HS-27A (cell line): ENCODE measurements at places on chromosomes 6 and 20.

- DNase-seq: peak; percentile 60
Measured at GRCh38 chr6:116144605-116145004, 18.7 kb upstream of the COL10A1 start.

- DNase-seq: no peak
Measured at GRCh38 chr6:49743429-49743828, 759 bp downstream of the CRISP3 start.

DNA sequence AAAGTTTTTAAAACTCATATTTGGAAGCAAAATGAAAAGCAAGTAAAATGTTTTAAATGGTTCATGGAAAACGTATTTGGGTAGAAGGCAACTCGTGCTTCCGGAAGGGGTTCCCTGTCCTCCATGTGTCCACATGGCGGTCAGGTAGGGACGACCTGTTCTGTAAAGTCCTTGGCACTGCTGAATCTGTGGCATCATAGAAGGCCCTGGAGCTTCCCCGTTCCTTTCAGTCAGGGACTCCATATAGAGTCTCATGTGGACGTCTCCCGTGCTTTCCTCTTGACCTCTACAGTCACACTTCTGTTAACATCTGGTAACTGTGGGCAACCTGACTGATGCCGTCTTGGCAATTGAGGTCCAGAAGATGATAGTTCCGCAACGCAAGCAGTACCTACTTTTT is 11.4 kb downstream of the DYNLT1 start:
- DNase-seq: no peak

DNA sequence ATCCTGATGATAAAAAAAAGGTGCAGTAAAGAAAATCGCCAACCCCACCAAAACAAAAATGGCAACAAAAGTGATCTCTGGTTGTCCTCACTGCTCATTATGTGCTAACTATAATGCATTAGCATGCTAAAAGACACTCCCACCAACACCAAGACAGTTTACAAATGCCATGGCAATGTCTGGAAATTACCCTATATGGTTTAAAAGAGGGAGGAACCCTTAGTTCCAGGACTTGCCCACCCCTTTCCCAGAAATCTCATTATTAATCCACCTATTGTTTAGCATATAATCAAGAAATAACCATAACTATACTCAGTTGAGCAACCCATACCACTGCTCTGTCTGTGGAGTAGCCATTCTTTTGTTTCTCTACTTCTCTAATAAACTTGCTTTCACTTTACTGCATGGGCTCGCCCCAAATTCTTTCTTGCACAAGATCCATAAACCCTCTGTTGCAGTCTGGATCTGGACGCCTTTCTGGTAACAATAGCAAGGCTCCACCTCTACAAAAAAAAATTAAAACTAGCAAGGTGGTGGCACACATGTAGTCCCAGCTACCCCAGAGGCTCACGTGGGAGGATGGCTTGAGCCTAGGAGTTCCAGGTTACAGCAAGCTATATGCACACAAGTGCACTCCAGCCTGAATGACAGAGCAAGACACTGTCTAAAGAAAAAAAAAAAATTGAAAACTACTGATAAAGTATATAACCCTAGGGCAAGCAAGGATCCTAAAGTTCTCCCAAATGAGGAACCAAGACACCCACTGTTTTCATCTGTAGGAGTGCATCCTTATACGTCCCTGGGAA is 278.8 kb upstream of the JARID2 start:
- DNase-seq: no peak

DNA sequence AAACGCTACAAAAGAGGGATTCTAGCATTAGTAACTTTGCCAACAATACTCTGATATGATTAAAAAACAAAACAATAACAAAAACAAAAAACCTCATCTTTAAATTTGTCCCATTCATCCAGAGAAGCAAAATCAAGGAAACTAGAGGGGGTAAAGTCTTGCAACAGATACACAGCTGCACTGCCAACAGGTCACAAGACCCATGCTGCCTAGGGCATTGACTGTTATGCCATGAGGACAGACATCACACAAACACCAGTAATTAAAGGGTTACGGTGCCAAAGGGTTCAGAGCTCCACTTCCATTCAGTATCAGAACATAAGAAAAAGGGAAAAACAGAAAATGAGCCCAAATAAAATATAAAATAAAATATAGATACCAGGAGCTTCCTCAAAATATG is 1.6 kb downstream of the TBC1D20 start:
- DNase-seq: no peak

- no peak for DNase-seq
Measured at GRCh38 chr20:38893565-38894090, 32.6 kb upstream of the FAM83D start.

- DNase-seq: no peak
Measured at GRCh38 chr20:32494483-32495216, 90.5 kb downstream of the NOL4L start.

DNA sequence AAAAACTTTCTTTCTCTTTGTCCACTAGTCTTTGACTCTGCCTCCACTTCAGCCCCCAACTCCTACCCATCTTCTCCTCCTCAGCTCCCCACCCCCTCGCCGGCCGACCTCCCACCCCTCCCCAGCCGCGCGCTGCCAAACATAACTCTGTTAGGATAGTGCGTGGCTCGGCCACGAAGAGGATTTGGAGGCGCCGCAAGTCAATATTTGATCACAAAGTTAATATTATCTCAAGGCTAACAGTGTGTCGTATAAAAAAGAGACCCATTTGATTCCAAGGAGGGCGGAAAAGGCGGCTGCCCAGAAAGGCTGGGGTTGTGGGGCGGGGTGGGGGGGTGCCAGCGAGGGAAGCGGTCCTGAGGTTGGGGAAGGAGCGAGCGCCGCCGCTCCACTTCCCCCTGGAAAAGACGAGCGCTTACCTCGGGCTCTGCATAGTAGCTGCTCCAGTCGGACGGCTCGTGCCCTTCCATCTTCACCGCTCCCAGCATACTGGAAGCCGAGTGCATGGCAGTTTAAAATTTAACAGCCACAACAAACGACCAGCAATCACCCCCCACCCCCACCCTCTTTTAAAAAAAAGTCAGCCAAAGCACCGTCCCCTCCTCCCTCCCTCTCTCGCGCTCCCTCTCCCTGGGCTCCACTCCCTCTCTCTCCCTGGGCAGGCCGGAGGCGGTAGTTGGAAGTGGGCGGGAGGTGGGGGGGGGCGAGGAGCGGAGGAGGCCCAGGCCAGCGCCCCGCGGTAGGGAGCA is 425 bp downstream of the FOXA2 start:
- no peak for DNase-seq

- no peak for DNase-seq
Measured at GRCh38 chr6:13494137-13494536, 6.7 kb upstream of the GFOD1 start.

DNA sequence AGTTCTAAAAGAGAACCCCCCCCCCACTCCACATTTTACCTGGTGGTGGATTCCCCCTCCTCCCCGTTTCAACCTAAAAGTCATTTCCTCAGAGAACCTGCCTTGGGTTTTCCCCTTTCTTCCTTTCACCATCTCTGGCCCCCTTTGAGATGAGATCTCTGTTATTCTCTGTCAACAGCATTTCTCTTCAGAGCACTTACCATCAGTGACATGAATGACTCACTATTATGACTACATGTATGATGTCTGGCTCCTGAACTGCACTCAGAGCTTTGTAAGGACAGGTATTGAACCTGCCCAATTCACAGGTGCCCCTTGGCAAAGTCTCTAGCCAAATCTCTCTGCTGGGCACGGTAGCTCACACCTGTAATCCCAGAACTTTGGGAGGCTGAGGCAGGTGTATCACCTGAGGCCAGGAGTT is 61.4 kb upstream of the JARID2 start:
- no peak for DNase-seq

GRCh38 chr6:161237176-161237575 is 36.7 kb downstream of the AGPAT4 start:
- no peak for DNase-seq

DNA sequence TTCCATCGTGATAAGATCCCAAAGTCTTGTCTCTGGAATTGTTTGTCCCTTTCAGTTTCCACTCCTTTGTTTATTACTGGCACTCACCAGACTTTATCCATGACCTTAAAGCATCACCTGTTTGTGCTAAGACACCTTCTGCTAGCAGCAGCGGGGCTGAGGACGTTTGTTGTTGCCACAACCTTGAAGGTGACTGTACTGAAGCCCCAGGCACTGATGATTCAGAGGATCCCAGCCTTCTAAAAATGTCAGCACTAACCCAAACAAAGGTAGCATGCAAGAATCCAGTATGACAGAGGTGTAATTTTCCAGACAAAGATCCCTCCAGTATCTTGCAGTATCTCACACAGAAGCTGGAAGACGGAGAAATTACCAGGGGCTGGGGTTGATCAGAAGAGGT is 28.9 kb upstream of the SMIM8 start:
- no peak for DNase-seq

DNA sequence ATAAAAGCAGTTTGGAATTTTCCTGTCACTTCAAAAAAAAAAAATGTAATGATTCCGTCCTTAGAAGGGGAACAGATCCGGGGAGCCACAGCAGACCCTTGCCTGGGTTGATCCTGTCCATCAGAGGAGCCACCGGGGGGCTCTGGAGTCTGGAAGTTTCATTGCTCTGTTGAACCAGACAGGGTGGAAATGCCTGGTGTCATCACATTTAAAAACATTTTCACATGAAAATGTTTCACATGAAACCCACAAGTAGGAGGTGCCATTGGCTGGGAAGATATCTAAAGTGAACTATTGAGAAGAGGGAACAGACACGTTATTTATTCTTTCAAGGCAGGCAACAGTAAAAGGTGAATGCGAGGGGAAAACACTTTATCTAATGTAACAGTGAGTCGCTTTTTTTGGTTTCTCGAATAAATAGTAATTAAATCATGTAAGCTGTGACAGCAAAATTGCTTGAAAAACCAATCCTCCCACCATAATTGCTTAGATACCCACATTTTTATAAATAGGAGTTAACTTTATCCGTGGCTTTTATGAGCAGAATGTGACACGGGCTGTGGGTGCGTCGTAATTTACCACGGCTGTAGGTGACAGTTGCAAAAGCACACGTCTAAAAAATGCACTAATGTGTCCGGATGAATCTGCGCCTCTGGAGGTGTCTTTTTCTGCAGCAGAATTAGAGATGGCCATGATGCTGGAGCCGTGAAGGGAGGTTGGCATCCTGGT is 323.4 kb downstream of the TAF4 start:
- no peak for DNase-seq

DNA sequence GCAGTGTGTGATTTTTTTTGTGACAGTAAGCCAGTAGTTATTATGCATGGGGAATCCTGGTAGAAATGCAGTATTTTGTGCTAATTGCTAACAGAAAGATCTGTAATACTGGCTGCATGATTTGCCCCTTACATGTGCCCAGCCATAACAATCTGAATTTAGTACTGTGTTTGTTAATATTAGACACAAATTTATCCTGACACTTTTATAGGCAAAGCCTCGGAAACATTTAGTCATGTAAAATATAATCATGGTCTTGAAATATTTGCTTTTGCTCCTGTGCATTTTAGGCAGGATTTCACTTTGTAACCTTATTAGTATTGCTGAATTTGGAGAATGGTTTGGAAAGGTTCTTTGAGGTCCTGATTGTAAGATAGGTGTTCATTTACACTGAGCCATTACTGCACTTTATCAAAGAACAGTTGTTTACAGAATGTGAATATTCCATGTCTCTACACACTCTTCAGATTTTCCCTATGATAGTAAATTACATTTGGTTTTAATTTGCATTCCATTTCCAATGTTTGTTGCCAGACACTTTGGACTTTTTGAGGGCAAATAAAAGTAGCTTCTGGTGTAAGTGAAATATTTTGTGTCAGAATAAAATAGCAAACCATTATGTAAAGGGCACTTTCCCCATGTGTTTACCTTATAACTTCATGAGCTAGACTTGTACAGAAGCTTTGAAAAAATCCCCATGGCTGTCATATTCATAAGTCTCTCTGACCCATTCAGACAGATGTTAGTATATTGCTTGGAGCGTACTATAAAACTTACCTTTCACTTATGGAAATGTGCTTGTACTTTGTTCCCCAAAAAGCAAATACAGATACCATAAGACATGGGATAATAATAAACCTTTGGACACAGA is 349.9 kb downstream of the ARHGAP18 start:
- no peak for DNase-seq

- peak; percentile 15 for DNase-seq
Measured at GRCh38 chr6:143592335-143592734, 80.8 kb upstream of the FUCA2 start.

- DNase-seq: no peak
Measured at GRCh38 chr20:33465481-33466302, 22.1 kb upstream of the SNTA1 start.

DNA sequence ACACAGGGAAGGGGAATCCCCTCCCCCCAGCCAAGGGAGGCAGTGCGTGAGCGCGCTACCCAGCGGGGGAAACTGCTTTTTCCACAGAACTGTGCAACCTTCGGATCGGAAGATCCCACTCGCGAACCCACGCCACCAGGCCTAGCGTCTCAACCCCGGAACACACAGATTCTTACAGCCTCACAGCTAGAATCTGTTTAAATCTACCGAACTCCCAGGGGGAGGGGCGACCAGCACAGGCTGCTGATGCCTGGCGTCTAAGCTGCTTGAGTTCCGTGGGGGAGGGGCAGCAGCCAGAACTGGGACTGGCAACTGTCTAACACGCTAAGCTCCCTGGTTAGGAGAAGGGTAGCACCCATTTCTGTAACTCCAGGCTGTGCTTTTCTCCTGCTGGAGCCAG is 217.3 kb upstream of the TENT5A start:
- no peak for DNase-seq

- no peak for DNase-seq
Measured at GRCh38 chr6:100775667-100776066, 105.5 kb downstream of the ASCC3 start.

GRCh38 chr20:22339946-22340345 is 244.4 kb downstream of the FOXA2 start:
- no peak for DNase-seq

GRCh38 chr6:33177552-33178446 is 14.5 kb downstream of the COL11A2 start:
- no peak for DNase-seq

GRCh38 chr6:83199863-83200225 is 6.7 kb downstream of the RWDD2A start:
- no peak for DNase-seq

DNA sequence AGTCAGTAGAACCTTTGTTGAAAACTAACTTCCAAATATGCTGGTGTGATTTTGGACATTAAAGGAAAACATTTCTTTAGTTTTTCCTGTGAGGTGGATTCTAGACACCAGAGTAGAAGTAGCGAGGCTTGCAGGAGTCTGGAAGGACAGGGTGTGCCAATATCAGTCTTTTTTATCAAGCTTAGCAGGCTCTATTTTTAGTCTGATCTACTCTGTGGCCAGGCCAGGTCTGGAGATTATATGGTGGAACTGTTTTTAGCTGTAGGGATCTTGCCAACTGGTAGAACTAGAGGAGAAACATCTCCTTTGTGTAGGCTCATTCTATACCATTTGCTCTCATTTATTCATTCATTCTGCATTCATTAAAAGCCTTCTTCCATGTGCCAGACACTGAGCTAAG is 42.7 kb downstream of the LRP11 start:
- DNase-seq: no peak

DNA sequence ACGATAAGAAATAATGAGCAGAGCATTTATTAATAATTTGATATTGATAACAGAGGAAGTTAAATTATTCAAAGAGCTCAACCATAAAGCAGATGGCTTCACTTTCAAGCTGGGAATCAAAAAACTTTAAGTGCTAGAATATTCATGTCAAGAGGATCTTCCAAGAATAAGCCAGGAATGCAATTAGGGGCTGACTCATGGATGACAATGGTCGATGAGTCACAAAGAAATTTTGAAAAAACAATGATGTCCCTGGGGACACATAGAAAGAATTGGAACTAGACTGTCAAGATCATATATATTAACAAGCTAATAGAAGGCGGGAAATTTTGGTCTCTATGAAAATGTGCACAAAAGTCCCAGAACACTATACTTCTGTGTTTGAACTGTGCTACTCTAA is 304.1 kb downstream of the LAMA2 start:
- DNase-seq: peak; percentile 35
